ENCODE measurements at places on chromosomes 2 and 18.

DNA sequence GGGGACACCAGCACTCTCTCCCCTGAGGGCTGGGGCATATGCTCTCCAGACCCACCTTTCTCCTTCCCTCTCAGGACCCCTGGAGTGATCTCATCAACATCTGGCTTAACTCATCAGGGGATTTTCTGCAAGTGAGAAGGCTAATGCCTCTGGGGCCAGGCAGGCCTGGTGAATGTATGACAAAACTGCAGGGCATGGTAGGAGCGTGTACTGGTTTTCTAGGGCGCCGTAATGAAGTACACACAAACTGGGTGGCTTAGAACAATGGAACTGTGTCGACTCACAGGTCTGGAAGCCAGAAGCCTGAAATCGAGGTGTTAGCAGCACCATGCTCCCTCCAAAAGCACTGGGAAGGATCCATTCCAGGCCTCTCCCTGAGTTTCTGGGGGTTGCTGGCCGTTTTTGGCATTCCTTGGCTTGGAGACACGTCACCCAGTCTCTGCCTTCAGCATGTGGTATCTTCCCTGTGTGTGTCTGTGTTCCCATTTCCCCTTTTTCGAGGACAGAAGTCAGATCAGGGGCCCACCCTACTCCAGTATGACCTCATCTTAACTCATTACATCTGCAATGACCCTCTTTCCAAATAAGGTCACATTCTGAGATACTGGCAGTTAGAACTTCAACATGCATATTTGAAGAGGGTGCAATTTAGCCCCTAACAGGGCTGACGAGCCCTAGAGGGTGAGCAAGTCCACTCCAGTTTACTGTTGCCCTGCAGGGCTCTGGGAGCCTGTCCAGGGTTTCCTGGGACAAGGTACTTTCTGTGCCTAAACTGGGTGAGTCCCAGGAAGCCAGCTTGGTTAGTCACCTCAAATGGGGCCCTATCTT lies 45.5 kb upstream of the CAB39 start:
- DNase-seq = peak; percentile 54

- no peak for DNase-seq
Measured at GRCh38 chr2:71941726-71942525, 205.7 kb downstream of the CYP26B1 start.

DNA sequence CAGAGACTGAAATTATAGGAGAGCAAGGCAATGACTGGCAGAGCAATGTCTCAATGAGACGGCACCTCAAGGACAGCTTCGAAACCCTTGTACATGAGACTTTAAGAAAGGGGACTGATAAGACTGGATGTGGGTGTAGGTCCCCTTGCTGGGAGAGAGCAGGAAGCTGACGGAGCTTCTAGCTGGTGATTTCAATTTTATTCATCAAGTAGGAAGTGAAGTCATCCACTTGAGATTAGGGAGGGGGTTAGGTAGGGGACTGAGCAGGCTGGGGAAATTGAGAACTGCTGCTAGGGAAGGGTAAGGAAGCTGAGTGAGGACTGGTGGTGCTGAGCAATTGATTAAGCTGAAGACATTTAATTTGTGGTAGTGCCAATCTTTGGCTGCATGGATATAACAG lies 99.5 kb upstream of the ITGB6 start:
- no peak for DNase-seq

DNA sequence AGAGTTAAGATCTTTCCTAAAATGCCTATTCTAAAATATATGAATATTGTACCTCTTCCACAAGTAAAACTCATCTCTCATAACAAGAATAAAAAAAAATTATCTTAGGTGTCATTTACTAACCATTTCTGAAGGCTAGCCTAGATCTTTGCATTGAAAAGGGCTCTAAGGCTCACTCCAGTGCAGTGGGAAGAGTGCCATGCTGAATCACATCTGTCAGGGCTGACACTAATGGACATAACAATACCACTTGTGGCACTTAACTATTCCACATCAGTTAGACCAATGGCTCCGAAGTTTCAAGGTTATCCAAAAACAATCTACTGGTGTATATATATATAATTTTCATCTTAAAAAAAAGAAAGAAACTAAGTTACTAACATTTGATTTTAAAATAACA lies 130.2 kb downstream of the EXOC6B start:
- no peak for DNase-seq

DNA sequence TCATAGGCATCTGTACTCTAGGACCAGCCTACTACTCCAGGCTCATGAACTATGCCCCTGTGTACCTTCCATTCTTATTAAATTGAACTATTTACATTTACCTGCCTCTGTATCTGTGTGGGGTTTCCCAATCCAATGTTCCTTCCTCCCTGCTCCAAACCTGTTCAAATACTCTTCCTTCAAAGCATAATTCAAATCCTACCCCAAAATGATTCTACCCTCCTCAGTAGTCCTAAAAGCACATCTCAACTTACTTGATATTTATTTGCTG lies 3.8 kb downstream of the MEMO1 start:
- DNase-seq = no peak

GRCh38 chr2:2112416-2113105 lies 218.5 kb downstream of the MYT1L start:
- no peak for DNase-seq
